ENCODE measurements at places on chromosomes 6 and 20. TPM values are rescaled to one million over a fixed set of nuclear protein-coding genes. Genes with fewer than 3 reads are reported as not detected.

DNA sequence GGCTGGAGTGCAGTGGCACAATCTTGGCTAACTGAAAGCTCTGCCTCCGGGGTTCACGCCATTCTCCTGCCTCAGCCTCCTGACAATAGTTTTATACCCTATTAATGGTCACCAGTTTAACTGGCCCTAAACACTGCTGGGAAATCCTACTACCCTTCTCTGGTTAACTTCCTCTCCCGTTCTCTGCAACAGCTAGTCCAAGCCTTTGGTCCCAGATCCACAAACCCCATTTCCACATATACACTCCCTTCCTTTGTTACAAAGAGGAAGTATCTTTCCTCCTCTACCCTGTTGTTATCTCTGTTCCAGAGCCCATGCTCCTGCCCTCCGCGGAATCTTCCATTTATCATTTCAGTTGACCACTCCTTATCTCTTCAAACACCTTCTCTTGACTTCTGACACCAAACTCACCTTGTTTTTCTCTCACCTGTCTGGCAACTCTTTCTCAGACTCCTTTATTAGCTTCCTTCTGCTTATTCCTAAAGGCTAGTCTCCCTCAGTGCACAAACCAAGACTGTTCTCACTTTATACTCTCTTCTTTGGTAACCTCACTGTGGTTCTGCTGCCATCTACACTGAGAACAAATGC, 25.0 kb upstream of the TBC1D22B start:
- H3K4me1 ChIP-seq: no peaks in the 10 kb centered on the region
- H3K27ac ChIP-seq: no peak overlapping the region
- no peaks in the 10 kb centered on the region for H3K27me3 ChIP-seq
- no peak for DNase-seq
- no peak overlapping the region for H3K4me3 ChIP-seq

DNA sequence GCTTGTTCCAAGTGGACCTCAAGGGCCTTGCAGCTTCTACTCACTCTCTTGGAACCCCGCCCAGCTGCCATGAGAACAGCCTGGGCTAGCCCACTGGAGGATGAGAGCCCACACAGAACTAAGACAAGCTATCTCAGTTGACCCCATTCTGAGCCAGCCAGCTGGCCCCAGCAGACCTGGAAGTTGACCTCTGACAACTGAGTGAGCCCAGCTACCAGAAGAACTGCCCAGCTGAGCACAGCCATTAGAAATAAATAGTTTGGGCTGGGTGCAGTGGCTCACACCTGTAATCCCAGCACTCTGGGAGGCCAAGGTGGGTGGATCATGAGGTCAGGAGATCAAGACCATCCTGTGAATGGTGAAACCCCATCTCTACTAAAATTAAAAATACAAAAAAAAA, 37.1 kb downstream of the SNX5 start:
- H3K36me3 ChIP-seq: no peaks in the 10 kb centered on the region
- no peak overlapping the region for H3K27ac ChIP-seq
- no peak overlapping the region for H3K4me3 ChIP-seq

DNA sequence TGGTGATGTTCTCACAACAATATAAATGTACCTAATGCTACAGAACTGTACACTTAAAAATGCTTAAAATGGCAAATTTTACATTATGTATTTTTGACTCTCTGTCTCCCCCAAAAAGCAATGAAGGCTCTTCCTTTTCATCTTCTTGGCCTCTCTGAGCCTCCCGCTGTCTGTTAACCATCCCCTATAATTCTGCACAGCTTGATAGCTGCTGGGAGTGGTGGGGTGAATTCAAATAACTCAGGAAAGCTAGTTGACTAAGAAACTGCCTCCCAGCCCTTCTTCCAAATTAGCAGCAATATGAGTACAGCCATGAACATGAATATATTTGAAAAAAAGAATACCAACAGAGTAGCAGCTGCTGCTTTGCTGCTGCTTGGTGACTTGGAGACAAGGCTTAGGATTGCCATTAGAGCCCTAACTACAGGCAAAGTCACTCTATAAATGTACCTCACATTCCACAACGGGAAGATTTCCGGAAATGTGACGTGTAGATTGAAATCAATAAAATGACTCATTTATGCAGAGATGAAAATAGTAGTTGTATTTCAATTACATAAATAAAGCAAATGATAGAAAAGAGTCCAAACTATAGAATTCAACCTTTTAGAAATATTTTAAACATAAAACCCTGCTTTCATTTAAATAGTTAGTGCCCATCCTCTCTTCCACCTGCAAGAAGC, 200.1 kb upstream of the HEY2 start:
- peaks cover 7% of the 10 kb centered on the region for H3K4me1 ChIP-seq
- no peaks in the 10 kb centered on the region for H3K27me3 ChIP-seq
- no peaks in the 10 kb centered on the region for H3K36me3 ChIP-seq
- no peak for DNase-seq
- H3K27ac ChIP-seq: no peak overlapping the region

- no peaks in the 10 kb centered on the region for H3K4me1 ChIP-seq
- no peak overlapping the region for H3K4me3 ChIP-seq
- peaks cover 20% of the 10 kb centered on the region for H3K36me3 ChIP-seq
- H3K27me3 ChIP-seq: no peaks in the 10 kb centered on the region
These were observed 70.2 kb downstream of the CEP57L1 start for GRCh38 chr6:109165392-109165974.

DNA sequence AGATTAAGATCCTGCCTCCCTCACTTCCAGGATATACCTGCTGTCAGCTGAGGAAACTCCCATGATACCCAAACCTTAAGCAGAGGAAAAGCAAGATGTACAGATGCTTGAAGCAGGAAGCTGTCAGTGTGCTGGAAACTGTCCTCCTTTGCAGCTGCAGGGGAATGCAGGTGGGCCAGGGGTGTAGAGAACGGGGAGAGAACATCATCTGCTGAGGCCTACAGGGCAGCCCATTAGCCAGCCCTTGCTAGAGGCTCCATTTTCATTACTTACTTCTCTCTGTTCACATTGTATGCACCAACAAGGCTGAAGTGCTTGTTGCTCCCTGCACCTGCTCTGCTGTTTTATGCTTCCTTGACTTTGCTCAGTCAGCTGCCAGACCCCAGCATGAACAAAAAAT, 119.1 kb downstream of the PRND start:
- H3K4me1 ChIP-seq: peaks cover 11% of the 10 kb centered on the region
- DNase-seq: no peak
- H3K27ac ChIP-seq: no peak overlapping the region
- no peaks in the 10 kb centered on the region for H3K36me3 ChIP-seq
- peaks cover 4% of the 10 kb centered on the region for H3K27me3 ChIP-seq
- no peak overlapping the region for H3K4me3 ChIP-seq

DNA sequence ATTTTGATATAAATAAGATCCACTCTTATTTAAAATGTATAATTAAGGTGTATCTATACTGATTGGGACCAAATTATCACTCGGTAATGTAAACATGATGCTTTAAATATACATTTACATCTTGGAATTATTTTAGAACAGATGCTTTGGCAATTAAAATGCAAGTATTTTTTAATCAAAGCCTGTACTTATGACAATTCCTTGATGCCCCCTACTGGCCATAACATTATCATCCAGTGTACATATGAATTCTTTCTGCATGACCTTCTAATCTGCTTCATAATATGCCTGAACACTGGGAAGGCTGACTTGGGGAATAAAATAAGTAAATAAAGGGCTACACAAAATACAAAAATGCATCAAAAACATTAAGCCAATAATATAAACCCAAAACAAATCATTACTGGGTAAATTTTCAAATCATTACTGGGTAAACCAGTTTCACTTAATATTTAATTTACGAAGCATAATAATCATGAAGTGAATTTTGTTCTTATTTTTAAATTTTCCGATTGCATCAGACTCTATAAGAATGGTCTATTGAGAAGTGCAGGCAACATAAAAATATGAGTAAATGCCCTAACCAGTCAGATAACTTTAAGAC, 65.1 kb downstream of the CGA start:
- H3K27ac ChIP-seq: no peak overlapping the region
- H3K36me3 ChIP-seq: no peaks in the 10 kb centered on the region
- DNase-seq: no peak
- H3K4me1 ChIP-seq: no peaks in the 10 kb centered on the region
- H3K4me3 ChIP-seq: no peak overlapping the region

DNA sequence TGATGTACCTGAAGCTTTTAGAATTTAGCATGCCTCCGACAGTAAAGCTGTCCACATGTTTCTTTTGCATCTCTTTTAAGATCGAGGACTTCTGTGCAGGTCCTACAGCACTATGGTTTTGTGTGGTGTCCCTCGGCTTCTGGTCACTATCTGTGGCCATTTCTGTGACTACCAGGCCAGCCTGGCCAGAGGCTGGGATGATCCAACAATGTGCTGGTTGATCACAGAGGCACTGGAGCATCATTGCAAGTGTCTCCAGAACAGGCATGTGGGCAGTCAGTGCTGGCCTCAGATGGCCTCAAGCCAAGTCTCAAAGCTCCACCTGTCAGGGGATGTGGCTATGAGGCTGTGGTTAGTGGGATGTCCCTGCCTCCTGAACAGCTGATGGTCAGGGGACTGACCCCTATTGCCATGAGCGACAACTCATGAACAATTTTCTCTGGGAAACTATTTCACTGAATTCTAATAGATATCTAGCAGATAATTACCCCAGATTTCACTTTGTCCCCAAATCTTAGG, 136.6 kb downstream of the SYNDIG1 start:
- H3K36me3 ChIP-seq: no peaks in the 10 kb centered on the region
- no peak overlapping the region for H3K27ac ChIP-seq
- no peak for DNase-seq
- no peak overlapping the region for H3K4me3 ChIP-seq
- no peaks in the 10 kb centered on the region for H3K27me3 ChIP-seq
- H3K4me1 ChIP-seq: no peaks in the 10 kb centered on the region

- no peaks in the 10 kb centered on the region for H3K36me3 ChIP-seq
- H3K27me3 ChIP-seq: peaks cover 6% of the 10 kb centered on the region
- no peak overlapping the region for H3K27ac ChIP-seq
- peak; percentile 43 for DNase-seq
- no peak overlapping the region for H3K4me3 ChIP-seq
- H3K4me1 ChIP-seq: no peaks in the 10 kb centered on the region
These were observed 36.9 kb upstream of the EPB41L1 start for GRCh38 chr20:36117638-36118037.

GRCh38 chr20:58579819-58580473, 64.7 kb upstream of the APCDD1L start:
- H3K36me3 ChIP-seq: no peaks in the 10 kb centered on the region
- no peaks in the 10 kb centered on the region for H3K4me1 ChIP-seq
- H3K27me3 ChIP-seq: peaks cover 92% of the 10 kb centered on the region
- H3K4me3 ChIP-seq: no peak overlapping the region
- H3K27ac ChIP-seq: no peak overlapping the region

GRCh38 chr20:5056801-5057599, 55.7 kb upstream of the SLC23A2 start:
- H3K4me1 ChIP-seq: no peaks in the 10 kb centered on the region
- no peaks in the 10 kb centered on the region for H3K27me3 ChIP-seq
- DNase-seq: peak; percentile 39
- no peak overlapping the region for H3K4me3 ChIP-seq

- no peak overlapping the region for H3K4me3 ChIP-seq
- H3K27me3 ChIP-seq: no peaks in the 10 kb centered on the region
- no peak overlapping the region for H3K27ac ChIP-seq
- H3K36me3 ChIP-seq: no peaks in the 10 kb centered on the region
These were observed 379.0 kb downstream of the PHF3 start for GRCh38 chr6:64014595-64014994.

DNA sequence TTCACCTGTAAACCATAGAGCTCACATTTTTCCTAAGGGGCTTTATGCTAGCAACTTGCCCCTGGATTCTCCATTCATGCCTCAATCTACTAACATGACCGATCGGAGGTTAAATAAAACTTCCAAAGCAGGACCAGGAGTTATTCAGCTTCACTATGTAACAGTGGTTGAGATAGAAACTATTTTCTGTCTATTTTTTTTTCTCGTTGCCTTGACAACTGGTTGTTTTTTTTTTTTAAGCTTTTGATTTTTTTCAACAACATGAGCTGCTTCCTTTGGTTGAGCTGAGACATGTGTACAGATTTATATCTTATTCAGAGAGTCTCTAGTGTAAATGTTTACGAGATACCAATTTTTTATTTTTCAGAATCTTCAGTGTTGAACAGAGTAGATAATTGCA, 85.7 kb downstream of the SHLD1 start:
- no peaks in the 10 kb centered on the region for H3K36me3 ChIP-seq
- H3K27me3 ChIP-seq: no peaks in the 10 kb centered on the region
- no peak overlapping the region for H3K4me3 ChIP-seq

- no peaks in the 10 kb centered on the region for H3K27me3 ChIP-seq
- peaks cover 16% of the 10 kb centered on the region for H3K4me1 ChIP-seq
- H3K4me3 ChIP-seq: no peak overlapping the region
- no peak for DNase-seq
- H3K36me3 ChIP-seq: peaks cover 1% of the 10 kb centered on the region
- H3K27ac ChIP-seq: no peak overlapping the region
These were observed 96.2 kb downstream of the RPP40 start for GRCh38 chr6:4907602-4908001.

DNA sequence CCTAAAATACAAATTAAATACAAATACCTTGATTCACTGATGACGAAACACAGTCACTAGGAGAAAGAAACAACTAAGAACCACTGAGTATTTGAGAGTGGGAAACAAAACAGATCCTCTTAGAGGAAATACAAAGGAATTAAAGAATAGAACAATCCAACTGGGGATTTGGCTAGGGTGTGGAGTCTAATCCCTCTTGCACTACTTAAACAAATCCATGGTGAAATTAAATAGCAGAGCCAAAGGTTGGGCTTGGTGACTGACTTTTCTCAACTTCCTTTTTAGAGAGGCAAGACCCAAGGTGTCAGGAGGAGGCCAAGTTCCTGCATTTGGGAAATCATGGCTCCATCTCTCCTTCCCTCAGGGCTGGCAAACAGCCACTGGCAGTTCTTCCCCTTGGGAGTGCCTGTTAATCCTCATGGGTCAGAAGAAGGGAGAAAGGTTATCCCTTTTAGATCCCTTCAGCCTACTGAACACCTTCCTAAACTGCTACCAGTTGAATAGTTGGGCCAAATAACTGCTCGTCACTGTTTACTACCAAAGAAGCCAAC, 101.2 kb upstream of the TRAF3IP2 start:
- H3K27me3 ChIP-seq: no peaks in the 10 kb centered on the region
- DNase-seq: no peak
- H3K4me1 ChIP-seq: peaks cover 24% of the 10 kb centered on the region

GRCh38 chr6:29680904-29681303, at the start of gene ZFP57:
TSS of gene ZFP57 (minus strand) at chr6:29681152. CDS start at chr6:29677003, 4,149 bp downstream.
- H3K4me3 ChIP-seq: no peak within 1 kb of the TSS
- H3K27me3 ChIP-seq: peaks cover 20% of the 10 kb centered on the region
- H3K36me3 ChIP-seq: no peaks in the 10 kb centered on the region
- DNase-seq: no peak
- no peaks in the 10 kb centered on the region for H3K4me1 ChIP-seq

- peaks cover 18% of the 10 kb centered on the region for H3K4me1 ChIP-seq
- peaks cover 11% of the 10 kb centered on the region for H3K36me3 ChIP-seq
- DNase-seq: no peak
- no peak overlapping the region for H3K4me3 ChIP-seq
These were observed 117.4 kb downstream of the BTBD9 start for GRCh38 chr6:38522322-38522721.

The SAMD3 gene
- total RNA-seq: not detected

The MEP1A gene
- total RNA-seq: not detected

The SERAC1 gene
- 5.1 TPM for total RNA-seq

The RAET1G gene
- 0.19 TPM for total RNA-seq

The RAMACL gene
- total RNA-seq: 0.77 TPM
